CD4-positive, alpha-beta T cell treated with Interleukin-15 for 4 hours (primary cell): ENCODE measurements at places on chromosomes 4 and X.

GRCh38 chr4:94420356-94420755, 31.4 kb upstream of the PDLIM5 start:
- DNase-seq: no peak

GRCh38 chr4:108113229-108113628, 55.5 kb downstream of the LEF1 start:
- peak; percentile 78 for DNase-seq

DNA sequence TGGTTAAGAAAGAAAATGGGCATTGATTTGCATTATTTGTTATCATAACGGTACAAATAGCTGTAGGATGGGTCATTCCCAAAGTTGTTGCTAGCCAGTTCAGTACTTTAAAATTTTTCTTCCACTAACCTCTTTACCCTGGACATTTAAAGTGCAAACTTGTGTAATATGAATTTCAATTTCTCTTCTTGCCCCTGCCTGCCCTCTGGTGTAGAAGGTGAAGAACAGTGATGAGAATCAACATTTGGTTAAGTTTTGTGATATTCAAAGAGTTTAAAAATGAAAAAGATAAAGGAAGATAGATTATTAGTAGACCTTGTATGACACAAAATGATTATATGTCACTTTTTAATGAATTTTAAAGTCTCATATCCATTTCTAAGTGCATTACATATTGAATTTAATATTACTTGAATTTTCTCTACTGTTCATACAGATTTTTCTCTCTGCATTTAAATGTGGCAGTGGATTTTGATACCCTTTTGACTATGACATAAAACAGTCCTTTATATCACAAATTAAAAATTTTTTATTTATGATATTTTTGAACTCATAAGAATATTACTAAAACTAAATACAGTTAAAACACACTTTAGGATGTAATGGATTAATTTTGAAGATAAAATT, 337.7 kb downstream of the BMPR1B start:
- no peak for DNase-seq

DNA sequence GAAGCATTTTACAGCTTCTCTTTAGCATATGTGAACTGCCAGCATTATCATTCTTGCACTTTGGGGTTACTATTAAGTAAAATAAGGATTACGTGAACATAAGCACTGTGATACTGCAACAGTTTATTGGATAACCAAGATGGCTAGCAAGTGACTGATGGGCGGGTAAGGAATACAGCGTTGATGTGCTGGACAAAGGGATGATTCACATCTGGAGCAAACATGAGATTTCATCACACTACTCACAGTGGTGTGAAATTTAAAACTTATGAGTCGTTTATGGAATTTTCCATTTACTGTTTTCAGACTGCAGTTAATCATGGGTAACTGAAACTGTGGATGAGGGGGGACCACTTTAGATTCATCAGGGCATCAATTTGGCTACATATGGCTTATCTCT, 16.0 kb downstream of the NBDY start:
- no peak for DNase-seq
